Esophagus mucosa (tissue), 1 donor: ENCODE measurements at places on chromosomes 11 and 22. TPM values are rescaled to one million over a fixed set of nuclear protein-coding genes. Genes with fewer than 3 reads are reported as not detected.

The FJX1 gene
- total RNA-seq: 5.6 TPM

The CLTCL1 gene
- 6.8 TPM for total RNA-seq

The OR8J1 gene
- not detected for total RNA-seq

The MUC6 gene
- not detected for total RNA-seq

The RAB39A gene
- not detected for total RNA-seq

The KLHL35 gene
- total RNA-seq: 0.84 TPM

The KRTAP5-8 gene
- 0.32 TPM for total RNA-seq

The PAMR1 gene
- 0.36 TPM for total RNA-seq

The GDPD4 gene
- total RNA-seq: not detected

The IFTAP gene
- 8.7 TPM for total RNA-seq

The SHISAL1 gene
- 0.08 TPM for total RNA-seq

The OTOG gene
- not detected for total RNA-seq

The ACR gene
- 0.40 TPM for total RNA-seq

The P2RX3 gene
- total RNA-seq: not detected

The TRMU gene
- total RNA-seq: 19.8 TPM

The CDC45 gene
- 10.0 TPM for total RNA-seq

The GRM5 gene
- not detected for total RNA-seq

The DDI1 gene
- not detected for total RNA-seq

The DGAT2 gene
- total RNA-seq: 12.4 TPM

The GSTT2B gene
- 6.5 TPM for total RNA-seq

The TRPT1 gene
- 25.1 TPM for total RNA-seq

The PTPN5 gene
- total RNA-seq: not detected

The ANO1 gene
- 7.9 TPM for total RNA-seq

The APOBEC3F gene
- 3.1 TPM for total RNA-seq

The OR5F1 gene
- not detected for total RNA-seq

The DERL3 gene
- total RNA-seq: 1.5 TPM

The FERMT3 gene
- total RNA-seq: 2.4 TPM

The MAP6 gene
- total RNA-seq: 0.32 TPM

The HBG2 gene
- total RNA-seq: not detected

The OR51B5 gene
- not detected for total RNA-seq

The MS4A6A gene
- total RNA-seq: 4.9 TPM

The C22orf15 gene
- total RNA-seq: not detected

The GNG3 gene
- not detected for total RNA-seq

The AIFM3 gene
- total RNA-seq: 1.5 TPM

The DCDC1 gene
- total RNA-seq: not detected

The CARD18 gene
- total RNA-seq: 4.4 TPM

The WT1 gene
- total RNA-seq: not detected

The PATE4 gene
- total RNA-seq: not detected

The GCAT gene
- 21.7 TPM for total RNA-seq

The CD82 gene
- total RNA-seq: 292 TPM

The TMEM9B gene
- 41.8 TPM for total RNA-seq

The TUBA8 gene
- 0.68 TPM for total RNA-seq

The SLC25A45 gene
- total RNA-seq: 3.4 TPM

The SAA1 gene
- 56.2 TPM for total RNA-seq

The SOX10 gene
- total RNA-seq: 0.44 TPM

The LPXN gene
- 1.7 TPM for total RNA-seq

The TRIM48 gene
- total RNA-seq: not detected

The MS4A3 gene
- not detected for total RNA-seq

The HIC2 gene
- 2.1 TPM for total RNA-seq

The UBE2L6 gene
- 36.9 TPM for total RNA-seq

The MICAL2 gene
- 15.5 TPM for total RNA-seq

The OR52I2 gene
- total RNA-seq: not detected

The KDM4D gene
- 0.32 TPM for total RNA-seq

The RIC3 gene
- 4.7 TPM for total RNA-seq
